Brain microvascular endothelial cell (primary cell): ENCODE measurements at places on chromosomes 5 and 9.

DNA sequence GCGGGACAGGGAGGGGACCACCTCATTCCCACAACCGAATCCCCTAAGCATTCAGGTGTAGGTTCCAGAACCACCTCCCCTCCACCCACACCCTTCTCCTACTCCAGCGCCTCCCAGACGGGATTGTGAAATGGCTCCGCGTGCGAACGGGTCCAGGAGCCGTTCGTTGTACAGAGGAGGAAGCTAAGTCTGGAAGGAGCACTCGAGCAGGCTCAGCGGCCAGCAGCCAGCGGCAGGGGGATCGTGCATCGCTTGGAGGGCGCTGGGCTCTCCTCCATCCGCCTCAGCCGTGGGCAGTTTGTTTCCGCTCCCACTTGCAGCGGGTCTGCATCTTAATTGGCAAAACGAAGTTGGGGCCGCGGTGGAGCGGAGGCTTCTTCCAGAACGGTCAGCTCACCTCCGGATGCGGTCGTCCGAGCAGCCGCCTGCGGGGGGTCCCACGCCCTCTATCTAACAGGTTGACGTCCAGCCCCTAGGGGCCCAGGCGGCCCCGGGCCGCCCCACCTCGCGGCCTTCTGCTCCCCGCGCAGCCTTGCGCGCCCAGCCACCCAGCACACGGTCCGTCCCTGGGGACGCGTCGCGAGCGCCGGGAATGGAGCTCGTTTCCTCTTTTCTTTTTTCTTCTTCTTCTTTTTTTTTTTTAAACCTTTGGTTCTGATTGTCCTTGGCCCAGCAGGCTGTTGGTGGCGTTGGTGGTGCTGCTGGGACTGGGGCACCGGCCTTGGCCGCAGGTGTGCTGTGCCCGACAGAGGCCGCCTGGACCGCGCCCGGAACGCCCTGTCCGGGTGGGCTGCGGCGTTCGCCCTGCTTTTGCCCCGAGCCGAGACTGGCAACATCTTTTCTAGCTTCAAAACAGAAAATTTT, 3.9 kb upstream of the BARX1 start:
- DNase-seq: no peak

DNA sequence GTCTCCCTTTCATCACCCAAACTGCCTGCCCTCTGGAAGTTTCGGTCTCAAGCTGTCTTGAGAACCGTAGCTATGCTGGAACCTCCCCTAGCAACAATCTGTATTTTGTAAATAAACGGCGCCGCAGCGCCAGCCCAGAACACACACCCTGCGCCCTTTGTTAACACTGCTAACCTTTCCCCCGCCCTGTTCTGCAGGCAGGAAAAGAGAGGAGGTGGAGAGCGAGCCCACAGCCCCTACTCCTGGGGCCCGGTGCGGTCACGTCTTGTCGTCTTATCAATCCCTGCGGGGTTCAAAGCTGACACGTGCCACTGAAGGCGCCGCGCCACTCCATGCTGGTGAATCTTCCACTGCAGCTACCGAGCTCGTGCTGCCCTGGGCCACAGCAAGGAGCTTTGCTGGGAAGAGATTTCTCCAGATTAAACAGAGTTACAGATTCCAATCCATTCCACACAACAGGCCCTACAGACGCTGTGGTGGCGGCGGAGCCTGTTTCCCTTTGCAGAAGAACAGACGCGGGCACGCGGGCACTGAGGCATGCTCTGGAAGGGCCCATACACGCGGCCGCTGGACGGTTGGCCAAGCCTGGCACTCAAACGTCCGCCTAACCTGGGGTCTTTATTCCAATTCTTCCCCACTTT, 25.3 kb downstream of the ZDHHC11B start:
- DNase-seq: no peak

- no peak for DNase-seq
These were observed 995.8 kb upstream of the CDH6 start for GRCh38 chr5:30197662-30198061.

GRCh38 chr9:124297915-124298645, 40.3 kb downstream of the NEK6 start:
- DNase-seq: no peak
